ENCODE measurements at places on chromosomes 1 and 21.

DNA sequence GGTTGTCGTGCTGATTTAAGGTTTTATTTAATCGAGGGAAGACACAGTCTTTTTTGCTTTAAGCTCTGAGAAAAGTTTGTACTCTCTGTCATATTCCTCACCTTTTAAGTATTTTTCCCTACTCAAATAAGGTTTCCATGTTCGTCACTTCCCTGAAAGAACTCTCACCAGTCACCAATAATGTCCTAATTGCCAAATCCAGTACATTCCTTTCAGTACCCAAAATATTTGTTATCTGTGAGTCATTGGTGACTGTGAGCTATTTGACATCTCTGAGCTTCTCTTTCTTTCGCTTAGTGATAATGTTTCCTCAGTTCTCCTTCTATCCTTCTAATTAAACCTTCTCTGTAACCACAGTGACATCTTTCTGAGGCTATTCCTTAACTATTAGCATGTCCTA, 874.2 kb upstream of the ADGRL2 start:
- DNase-seq = no peak

DNA sequence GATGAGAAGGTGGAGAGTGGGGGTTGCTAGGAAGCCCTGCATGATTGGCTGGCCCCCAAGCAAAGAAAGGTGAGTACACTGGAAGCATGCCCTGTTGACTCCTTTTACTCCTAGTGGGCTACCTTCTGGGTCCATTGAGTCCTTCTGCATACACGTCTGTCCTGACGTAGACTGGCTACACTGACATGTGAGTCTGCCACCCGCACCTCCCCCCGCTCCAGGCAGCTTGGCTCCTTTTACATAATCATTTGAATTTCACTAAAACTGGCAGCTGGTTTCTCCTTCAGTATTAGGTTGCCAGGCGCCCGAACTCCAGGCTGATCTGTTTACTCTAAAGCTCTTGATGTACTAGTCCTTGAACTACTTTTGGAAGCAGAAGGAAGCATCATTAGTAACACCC, 8.7 kb downstream of the MRPS21 start:
- DNase-seq = no peak

DNA sequence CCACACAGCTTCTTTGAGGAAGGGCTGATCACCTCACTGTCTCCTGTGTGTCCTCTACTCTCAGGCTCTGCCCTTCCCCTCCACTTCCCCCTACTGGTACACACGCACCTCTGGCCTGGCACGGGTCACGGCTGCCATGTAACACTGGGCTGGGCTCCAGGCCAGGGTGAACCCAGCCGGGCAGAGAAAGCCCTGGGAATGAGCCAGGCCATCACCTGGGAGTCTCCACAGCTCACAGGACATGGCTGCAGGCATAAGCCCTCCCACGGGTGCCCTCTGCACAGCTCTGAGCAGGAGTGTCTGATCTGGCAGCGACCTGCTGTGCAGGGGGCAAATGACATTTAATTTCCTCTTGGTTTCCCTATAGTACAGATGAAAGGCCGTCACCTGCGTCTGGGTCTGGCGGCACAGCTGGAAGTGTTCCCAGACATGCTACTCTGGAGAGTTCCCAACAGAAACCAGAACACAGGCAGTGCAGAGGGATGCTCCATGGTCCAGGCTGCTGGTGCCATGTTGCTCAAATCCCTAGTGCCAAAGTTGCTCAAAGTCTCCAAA, 61.2 kb downstream of the ERI3 start:
- DNase-seq = no peak

- peak; percentile 21 for DNase-seq
These were observed 59.5 kb downstream of the MRPS6 start for GRCh38 chr21:34132926-34133325.

- DNase-seq = no peak
These were observed 40.5 kb upstream of the HMCN1 start for GRCh38 chr1:185693654-185694053.

DNA sequence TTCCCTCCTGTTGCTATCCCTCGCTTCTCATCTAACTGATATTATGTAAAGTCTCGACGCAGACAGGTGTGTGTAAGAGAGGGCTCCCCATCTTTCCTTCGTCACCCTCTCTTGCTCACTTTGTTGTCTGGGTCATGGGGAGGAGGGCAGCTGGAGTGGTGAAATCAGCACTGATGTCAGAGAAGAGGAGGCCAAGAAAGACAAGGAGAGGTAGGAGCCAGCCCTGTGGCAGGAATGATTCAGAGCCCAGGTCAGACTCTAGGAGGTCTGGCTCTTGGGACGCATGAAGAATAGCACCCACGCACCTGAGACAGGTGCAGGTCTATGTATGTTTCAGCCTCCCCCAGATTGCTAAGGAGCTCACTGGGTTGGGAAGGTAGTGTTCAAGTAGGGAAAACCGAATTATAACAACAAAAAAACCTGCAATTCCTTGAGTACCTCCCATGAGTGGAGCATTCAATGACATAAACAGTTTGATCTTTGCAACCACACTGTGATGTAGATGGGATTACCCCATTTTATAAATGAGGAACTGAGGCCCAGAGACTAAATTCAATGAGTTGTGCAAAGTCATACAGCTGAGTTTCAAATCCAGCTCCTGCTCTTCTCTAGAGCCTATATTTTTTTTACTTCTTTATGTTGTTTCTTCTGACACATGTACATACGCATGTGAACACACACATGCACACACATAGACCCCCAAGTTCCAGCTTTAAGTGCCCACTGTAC, 10.4 kb downstream of the NUAK2 start:
- peak; percentile 86 for DNase-seq

GRCh38 chr1:19923137-19923952, at the start of gene PLA2G2E:
TSS of gene PLA2G2E (minus strand) at chr1:19923617. CDS start at chr1:19923559, 58 bp downstream.
- no peak for DNase-seq

GRCh38 chr1:50348449-50349241, 74.6 kb downstream of the DMRTA2 start:
- peak; percentile 25 for DNase-seq

DNA sequence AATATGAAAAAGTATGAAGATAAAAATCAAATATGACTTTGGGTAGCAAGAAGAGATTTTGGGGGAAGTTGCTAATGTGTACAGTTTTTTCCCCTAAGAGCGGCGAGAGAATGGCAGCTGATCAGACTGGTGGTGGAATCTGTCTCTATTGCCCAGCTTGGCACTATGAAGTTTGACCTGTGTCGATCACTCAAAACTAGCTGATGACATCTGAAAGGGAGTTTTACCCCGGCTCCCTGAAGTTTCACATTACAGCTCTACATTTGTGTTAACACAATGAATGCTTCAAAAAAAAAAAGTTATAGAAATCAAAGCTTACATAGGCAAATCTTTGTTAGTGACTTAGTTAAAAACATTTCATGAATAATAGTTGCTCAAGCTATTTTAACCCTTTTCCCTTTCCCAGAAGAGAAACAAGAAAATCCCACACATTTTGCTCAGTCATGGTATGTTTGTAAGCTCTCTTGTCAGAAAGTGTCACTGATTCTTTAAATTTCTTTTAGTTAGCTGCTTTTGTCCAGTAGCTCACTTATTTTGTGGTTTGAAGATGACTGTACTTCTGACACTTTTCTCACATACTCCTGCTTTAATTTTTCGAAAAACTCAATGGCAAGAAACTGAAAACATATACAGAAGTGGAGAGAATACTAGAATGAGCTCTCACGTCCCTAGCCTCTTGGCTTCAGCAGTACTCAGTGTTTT, 41.3 kb downstream of the DYRK1A start:
- no peak for DNase-seq

GRCh38 chr1:179820226-179820970, 57.2 kb downstream of the TOR1AIP2 start:
- no peak for DNase-seq

DNA sequence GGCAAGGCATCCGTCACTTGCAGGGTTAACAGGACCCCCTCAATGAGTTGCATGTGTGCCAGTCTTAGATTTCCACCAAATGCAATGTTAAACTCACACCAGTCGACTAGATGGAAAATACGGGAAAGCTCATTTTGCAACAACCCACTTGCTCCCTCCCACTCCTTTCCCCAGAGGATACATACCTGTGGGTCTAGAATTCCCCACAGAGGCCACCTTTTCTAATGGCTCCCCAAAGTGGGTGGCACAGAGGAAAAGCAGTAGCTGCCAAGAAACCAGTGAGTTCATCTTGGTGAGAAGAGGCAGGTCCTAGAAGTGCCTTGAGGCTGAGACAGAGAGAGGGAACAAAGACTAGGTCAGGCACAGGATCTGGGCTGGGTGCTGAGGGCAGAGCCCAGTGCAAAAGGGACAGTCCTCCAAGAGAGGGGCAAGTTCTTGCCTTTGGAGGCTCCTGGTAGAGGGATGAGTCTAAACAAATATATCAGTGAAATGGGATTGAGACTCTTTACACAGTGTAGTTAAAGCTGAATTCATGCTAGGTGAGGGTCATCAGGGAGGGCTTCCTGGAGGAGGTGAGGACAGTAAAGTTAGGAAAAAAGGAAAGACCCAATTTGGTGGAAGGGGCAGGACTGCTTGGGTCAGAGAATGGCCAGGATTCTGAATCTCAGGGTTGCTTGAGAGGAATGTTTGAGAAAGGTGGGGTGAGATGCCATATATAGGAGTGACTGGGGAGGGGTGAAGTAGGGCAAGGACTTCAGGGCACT, 3.5 kb downstream of the KISS1 start:
- DNase-seq = no peak

DNA sequence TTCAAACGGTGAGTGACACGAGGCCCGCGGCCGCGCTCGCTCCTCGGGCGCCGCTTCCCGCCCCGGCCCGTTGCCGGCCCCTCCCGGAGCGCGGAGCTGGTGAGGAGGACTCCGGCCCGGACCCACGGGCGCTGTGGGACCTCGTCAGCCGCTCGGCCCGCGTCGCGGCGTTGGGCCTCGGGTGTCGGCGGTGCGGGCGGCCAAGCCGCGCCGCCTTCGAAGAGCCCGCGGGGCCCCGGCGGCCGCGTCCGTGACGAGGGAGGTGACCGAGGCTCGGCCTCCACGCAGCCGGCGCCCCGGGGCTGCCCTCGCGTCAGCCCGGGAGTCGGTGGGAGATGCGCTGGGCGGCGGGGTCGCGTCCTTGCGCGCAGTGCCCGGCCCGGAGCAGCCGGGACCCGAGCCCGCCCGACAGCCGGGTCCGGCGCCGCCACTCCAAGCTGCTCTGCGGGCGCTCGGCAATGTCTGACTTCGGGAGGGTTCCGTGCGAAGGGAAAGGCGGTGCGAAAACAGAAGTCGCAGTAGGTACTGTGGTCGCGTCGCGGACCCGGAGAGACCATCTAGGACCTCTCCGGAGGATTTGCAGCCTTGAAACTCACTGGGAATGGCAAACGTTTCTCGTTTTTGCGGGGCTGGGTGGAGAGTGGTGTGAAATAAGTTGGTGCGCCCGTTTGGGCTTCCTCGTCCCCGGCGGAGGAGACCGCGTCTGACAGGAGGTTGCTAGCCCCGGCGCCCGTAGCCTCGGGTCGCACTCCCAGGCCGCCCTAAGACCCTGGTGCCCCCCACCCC, 829 bp downstream of the SPEN start:
- peak; percentile 62 for DNase-seq

GRCh38 chr1:212959266-212960220, 9.2 kb downstream of the VASH2 start:
- no peak for DNase-seq

- no peak for DNase-seq
These were observed 7.7 kb downstream of the KANK4 start for GRCh38 chr1:62311473-62311943.

DNA sequence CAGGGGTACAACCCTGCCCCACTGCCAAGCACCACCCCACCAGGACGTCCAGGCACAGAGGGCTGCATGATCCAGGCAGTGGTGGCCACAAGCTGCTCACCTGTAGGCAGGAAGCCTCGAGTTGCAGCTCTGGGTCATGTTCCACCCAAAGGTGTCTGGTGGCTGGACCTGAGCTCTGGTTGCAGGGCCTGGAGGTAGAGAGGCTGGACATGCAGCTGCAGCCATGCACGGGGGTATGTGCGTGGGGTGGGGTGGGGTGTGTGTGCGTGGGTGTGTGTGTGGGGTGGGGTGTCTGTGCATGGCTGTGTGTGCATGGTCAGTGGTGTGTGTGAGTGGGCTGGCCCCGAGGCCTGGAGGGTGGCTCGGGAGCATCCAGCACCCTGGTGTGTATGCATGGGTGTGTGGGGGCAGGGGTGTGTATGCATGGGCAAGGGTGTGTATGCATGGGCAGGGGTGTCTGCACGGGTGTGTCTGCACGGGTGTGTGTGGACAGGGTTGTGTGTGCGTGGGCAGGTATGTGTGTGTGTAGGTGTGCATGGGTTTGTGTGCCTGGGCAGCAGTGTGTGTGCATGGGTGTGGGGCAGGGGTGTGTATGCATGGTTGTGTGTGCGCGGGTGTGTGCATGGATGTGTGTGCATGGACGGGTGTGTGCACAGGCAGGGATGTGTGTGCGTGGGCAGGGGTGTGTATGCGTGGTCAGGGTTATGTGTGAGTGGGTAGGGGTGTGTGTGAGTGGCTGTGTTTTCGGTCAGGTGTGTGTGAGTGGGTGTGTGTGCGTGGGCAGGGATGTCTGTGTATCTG, 15.6 kb downstream of the ARHGEF16 start:
- DNase-seq = no peak

GRCh38 chr1:56686169-56686568, 41.1 kb downstream of the PRKAA2 start:
- DNase-seq = no peak

GRCh38 chr1:63772876-63773275, 941 bp upstream of the ROR1 start:
- no peak for DNase-seq

- no peak for DNase-seq
These were observed 68.2 kb downstream of the TIAM1 start for GRCh38 chr21:31275901-31276300.

DNA sequence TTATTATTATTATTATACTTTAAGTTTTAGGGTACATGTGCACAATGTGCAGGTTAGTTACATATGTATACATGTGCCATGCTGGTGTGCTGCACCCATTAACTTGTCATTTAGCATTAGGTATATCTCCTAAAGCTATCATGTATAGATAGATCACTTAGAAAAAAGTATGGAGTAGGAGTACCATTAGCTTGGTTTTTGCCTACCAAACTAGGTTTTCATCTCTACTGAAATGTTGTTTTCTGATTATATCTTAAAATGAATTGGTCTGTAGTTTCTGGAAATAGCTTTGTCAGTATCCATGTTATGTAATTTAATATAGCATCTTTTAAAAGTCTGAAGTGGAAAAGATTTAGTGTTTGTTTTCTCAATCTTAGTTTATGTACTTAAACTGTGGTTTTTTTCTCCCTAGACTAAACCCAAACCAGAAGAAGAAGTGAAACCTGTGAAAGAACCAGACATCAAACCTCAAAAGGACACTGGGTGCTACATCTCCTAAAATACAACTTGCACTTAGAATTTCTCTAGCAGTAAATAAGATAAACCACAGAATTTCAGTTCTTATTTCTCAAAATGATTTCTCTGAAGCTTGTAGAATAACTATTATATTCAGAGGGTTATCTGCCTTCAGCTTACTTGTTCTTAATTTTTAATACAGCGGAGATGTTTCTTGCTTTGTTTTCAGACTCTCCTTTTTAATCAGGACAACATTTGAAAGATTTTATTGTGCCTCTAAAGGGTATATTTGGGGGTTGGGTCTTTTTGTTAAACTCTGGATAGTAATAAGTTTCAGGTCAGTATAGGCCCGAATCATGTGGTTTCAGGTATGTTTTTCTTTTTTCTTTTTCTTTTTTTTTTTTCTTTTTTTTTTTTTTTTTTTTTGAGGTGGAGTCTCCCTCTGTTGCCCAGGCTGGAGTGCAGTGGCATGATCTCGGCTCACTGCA, 4.5 kb upstream of the FAM177B start:
- no peak for DNase-seq

- no peak for DNase-seq
These were observed 39.0 kb downstream of the PCNT start for GRCh38 chr21:46362946-46363345.
